Cortex of kidney (tissue), 1 donor: ENCODE measurements at places on chromosomes 2 and 18.

DNA sequence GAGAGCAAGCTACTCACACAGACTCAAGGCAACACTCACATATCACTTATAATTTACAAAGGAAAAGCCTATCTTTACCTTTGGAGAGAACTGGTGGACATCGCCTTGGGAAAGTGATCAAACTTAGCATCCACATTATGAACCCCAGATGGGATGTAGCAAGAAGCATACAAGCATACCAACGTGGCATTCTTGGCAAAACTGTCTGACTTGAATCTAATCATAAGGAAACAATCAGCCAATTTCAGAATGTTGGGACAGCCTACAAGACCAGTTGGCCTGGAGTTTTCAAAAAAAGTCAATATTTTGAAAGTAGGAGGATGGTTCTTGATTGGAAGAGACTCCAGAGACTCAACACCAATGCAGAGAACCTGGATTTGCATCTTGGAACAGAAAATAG, 79.1 kb upstream of the PMAIP1 start:
- DNase-seq, result no peak

- no peak for DNase-seq
These were observed 45.9 kb upstream of the REG3G start for GRCh38 chr2:78979380-78980151.

DNA sequence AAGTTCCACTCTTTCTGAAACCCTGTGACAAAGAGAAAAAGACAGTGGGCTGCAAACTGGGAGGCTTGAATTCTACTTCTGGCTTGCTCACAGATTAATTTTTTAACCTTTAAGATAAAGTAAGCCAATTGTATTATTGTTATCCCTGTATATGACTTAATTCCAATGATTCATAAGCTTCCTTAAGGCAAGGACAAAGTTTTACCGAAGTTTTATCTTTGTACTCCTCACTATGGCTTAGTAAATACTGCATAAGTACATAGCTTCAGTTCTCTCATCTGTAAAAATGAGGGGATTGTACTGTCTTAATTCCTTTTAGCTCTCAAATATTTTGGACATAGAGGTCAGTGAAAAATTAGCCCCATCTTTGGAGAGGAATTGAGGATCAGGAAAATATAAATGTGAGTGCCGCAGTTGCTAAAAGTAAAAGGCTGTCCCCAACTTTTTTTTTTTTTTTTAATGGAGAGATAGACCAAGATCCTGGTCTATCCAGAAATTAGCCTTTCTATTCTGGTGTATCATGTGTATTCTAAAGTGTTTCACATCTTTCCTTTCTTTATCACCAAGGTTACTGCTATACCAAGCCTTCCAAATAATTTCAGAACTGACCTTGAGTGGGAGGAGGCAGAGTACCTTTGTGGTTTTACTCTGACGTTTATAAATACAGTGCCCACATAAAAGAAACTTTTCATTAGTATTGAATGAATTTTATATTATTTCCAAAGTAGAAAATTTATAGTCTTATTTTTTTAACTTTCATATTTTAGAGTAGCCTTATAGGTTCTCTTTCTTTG, 13.3 kb downstream of the RELCH start:
- DNase-seq, result no peak

DNA sequence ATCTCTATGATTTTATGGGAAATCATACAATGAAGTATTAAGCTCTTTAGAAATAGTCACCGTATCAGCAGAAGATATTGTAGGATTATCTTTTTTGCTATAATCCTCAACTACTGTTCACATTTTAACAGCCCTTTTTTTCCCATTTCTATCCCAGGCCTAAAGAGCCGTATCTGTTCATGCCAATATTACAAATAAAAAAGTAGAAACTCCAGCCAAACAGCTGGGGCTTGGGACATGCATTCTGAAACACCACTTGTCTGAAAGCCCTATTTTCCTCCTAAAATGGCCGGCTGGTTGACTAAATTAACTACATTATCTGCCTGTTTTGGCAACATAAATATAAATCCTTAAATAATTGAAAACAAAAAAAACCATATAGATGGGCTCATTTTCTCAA, 477.8 kb downstream of the CDH2 start:
- no peak for DNase-seq

DNA sequence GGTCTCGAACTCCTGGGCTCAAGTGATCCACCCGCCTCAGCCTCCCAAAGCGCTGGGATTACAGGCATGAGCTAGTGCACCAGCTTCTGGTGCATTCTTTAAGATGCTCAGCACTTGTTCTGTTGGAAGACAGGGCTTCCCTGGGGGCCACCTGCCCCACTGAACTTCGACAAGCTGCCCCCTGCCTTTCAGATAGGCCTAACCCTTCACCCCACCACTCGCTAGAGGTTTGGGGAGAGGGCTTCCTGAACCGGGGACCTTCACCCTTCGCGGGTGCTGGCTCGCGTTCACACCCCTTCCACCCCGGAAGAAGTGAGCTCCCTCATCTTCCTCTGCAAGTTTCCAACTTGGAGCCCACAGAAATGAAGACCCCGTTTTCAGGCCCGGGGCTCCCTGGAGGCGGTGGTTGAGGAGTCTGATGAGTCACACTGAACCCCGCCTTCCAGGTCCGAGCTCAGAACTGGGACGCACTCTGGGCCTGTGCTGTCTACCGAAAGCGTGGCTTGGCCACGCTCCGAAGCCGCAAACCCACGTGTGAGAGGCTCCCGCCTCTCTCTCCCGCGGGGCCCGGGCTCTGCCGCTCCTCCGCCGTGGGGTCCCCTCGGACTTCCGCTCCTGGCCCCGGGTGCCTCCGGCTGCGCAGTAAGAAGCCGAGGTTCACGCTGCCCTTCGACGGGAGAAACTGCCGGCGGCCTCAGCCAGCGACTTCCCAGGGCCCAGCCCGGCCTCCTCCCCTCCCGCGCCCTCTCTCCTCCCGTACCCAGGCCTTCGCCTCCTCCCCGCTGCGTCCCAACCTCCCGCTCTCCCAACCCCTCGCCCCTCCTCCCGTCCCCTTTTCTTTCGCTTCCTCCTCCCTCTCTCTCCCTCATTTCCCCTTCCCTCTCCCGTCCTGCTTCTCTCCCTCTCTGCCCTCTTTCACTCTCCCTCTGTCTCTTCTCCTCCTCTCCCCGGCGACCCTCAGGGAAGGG, 47.5 kb upstream of the SP3 start:
- DNase-seq, result no peak

DNA sequence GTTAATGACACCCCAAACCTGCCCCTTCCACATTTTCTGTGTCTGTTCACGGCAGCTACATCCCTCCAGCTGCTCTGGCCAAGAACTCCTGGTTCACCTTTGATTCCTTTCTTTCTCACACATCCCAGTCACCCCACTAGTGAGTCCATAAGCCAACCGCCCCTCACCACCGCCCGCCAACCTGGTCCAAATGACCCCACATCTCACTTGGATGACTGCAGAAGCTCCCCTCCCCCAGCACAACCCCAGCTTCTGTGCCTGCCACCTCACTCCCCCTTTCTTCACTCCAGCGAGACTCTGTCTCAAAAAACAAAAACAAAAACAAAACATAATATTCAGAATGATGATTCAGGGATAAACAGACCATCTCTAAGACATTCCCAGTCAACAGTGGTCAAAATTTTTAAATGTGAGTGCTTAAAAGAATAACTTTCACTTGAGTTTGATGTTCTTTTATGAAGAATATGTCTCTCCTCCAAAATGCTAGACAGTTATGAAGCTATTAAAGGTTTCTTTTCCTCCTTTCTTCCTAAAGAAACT, 3.2 kb downstream of the CYS1 start:
- no peak for DNase-seq

DNA sequence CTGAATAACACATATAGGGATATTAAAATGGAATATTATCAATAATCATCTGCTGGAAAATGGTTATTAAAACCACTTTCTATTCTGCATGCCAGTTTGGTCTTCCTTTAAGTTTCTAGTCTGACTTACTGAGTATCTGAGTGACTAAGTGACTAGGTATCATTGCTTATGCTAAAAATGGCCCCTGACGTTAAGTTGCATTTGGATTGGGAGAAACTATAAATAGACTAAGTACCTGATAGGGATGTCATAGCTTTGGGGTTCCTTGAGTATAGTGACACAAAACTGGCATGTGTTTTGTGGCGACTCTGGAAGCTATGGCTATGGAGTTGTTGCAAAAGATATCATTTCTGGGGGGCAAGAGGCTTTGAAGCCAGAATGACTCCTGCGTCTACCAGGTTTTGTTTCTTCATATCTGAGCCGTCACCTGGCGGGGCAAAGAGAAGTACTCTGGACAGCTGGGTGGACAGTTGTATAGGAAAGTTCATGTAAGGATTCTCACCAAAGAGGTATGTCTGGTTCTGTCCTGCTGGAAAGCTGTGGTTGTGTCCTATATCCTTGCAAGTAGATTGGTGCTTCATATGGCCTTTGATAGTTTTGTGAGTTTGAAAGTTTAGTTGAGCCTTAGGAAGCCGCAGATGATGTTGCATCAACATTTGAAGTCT, 17.9 kb downstream of the ITGAV start:
- no peak for DNase-seq

GRCh38 chr2:241040081-241040803, 41.8 kb downstream of the SNED1 start:
- DNase-seq, result no peak

- DNase-seq, result no peak
These were observed 5.8 kb upstream of the PPP1CB start for GRCh38 chr2:28745876-28746275.

DNA sequence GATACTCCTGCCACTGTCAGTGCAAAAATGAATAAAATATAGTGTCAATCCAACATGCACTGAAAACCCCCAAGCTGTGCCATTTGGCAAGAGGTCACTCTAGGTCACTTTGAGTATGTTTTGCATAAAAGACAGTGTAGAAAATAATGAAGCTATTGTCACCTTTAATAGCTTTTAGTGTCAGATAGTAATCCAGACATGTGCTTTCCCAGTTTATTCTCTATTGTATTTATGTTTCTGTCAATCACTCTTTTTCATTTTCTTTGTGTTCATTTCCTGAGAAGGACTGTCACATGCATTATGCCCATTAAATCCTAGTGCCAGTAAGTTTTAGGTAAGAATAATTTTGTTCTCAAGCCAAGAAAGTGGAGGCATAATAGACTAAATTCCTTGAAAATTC, 1073.9 kb upstream of the CDH2 start:
- no peak for DNase-seq

DNA sequence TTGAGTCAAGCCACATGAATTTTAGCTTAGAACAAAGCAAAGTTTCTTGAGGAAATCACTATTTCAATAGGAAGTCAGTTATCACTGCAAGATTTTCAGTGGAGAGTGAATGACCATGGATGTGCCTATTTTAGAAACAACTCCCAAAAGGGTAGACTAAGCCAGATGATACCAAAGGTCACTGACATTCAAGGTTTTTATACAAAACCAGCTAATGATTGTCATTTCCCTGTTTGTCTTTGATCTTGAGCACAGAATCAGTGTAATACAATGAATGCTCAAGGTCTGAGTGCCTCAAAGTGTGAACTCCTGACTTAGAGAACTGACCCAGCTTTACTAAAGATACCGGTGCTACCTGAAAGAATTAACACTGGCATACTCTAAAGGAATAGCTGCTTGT, 60.5 kb downstream of the CDH2 start:
- DNase-seq, result no peak
